NB4 (cell line): ENCODE measurements at places on chromosomes 6 and 20.

DNA sequence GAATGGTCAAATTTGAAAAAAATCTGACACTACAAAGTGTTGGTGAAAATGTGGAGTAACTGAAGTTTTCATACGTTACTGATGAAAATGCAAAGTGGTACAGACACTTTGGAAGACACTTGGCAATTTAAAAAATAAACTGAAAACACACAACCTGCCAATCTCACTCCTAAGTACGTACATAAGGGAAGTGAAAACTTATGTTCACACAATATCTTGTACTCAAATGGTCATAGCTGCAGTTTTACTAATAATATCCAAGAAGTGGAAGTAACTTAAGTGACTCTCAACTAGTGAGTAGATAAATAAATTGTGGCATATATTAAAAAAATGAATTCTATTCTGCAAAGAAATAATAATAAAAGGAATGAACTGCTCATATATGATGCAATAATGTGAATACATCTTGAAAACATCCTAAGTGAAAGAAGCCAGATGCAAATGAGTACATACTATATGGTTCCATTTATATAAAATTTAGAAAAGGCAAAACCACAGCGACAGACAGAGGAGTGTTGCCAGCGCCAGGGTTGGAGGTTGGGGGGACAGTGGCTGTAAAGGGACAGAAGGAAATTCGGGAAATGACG, 198.2 kb downstream of the ERMARD start:
- no peak for DNase-seq

- no peak for DNase-seq
These were observed 11.6 kb downstream of the AKIRIN2 start for GRCh38 chr6:87690441-87690840.

DNA sequence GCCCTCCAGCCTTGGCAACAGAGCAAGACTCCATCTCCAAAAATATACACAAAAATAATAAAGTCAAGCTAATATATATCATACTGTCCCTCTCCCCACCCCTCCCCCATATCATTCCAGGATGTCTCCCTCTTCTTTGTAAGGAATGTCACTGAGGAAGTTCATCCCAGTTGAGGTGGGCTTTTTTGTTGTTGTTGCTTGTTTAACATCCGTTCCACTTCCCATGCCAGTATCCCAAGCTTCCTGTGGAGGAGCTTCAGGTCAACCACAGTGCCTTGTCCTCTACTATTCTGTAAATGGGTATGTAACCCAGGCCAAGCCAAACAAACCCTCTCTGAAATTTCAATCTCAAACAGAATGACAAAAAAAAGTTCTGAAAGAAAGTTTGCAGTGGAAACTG, 19.0 kb upstream of the PTPN1 start:
- DNase-seq = no peak

DNA sequence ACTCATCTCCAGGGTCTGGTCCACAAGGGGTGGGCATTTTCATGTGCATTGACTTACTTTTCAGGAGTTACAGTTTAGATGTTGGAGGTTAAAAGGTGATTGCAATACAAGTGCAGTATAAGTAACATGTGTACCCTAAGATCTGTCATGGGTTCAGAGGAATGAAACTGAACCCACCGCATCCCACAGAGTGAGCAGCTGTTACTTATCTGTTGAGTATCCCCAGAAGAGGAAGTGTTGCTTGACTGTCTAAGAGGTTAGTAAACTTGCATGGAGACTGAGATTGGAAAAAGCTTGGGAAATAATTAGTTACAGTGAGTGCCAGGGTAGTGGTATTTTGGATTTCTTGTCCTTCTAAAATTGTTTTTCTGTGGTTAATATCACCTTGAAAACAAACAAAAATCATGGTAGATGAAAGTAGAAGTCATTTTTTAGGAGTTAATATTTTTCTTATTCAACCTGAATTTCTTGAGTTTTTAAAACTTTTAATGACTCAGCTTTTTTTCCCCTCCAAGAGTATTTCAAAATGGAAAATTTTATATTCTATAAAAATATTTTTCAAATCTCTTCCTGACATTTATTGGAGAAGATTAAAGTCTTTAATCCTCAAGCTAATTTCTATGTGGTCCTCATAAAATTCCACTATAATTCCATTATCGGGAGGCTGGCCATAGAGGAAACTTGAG, 306.1 kb downstream of the ZNF217 start:
- peak; percentile 14 for DNase-seq

- peak; percentile 80 for DNase-seq
These were observed 92.8 kb downstream of the CLIC5 start for GRCh38 chr6:45922728-45923351.
